ENCODE measurements at places on chromosomes 5 and 9.

- ATAC-seq, result no peak
These were observed 7.6 kb downstream of the DCANP1 start for GRCh38 chr5:135439231-135440205.

GRCh38 chr5:8851101-8851500, 694.8 kb downstream of the SEMA5A start:
- no peak for ATAC-seq

- no peak for ATAC-seq
These were observed 19.2 kb downstream of the COL27A1 start for GRCh38 chr9:114174557-114174875.

- no peak for ATAC-seq
These were observed 205.7 kb downstream of the AGTPBP1 start for GRCh38 chr9:85536076-85536475.

- no peak for ATAC-seq
These were observed 9.1 kb upstream of the IRF1 start for GRCh38 chr5:132499440-132500243.

DNA sequence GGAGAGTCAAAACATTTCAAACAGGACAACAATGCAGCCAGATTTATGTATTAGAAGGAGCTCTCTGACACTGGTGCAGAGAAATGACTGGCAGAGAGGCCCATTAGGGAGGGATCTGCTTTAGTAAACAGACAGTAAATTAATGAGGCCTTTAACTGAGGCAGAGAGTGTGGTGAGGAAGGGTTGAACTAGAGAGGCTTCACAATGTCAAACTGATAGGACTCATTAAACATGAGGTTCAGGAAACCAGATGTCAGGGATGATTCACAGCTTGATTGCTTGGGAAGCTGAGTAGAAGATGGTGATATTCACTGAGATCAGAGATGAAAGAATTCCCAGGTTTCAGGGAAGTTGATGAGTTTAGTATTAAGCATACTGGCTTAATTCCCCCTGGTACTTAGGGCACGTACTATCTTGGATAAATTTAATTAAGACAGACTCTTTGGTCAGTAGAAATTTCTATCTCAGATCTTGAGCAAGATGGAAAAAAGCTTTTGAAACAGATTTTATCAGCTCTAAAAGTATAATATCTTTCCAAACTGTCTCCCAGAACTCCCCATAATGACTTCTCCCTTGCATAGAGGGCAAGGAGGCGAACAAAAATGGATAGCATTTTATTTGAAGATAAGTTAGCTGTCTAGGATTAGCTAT, 8.6 kb upstream of the MUSK start:
- no peak for ATAC-seq

GRCh38 chr5:133229931-133230664, 178.3 kb downstream of the HSPA4 start:
- ATAC-seq, result peak; percentile 47

DNA sequence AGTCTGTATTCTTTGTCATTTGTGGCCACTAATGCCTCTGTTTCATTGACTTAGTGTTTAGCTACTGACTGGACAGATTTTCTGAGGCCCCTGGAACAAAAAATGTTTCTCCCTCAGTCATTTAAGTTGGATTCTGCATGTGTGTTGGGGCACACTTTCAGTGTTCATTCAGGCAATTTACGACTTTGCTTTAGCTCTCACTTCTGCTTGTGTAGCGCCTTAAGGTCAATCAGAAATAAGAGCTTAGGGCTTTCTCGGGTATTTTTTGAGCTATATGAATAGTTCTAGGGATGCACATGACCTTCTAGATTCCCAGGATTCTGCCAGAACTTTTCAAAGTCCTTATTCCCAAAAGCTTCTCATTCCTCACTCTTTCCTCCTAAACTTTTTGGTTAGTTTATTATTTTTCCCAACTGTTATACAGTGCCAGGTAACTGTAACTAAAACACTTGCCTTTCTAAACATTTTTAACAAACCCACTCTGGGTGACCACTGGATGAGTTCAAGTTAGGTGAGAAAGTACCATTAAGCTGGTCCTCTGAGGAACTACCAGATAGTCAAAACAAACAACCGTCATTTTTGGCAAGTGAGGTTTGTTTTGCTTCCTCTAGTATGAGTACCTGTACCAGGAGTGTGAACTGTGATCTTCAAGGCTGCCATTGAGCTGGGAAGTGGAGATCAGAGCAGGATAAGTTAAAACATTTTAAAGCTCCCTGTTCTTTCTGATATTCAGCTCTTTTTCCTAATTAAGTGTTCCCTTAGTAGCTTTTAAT, 571.3 kb upstream of the TLE4 start:
- no peak for ATAC-seq

GRCh38 chr5:178304761-178305645, 72.4 kb upstream of the PHYKPL start:
- no peak for ATAC-seq

DNA sequence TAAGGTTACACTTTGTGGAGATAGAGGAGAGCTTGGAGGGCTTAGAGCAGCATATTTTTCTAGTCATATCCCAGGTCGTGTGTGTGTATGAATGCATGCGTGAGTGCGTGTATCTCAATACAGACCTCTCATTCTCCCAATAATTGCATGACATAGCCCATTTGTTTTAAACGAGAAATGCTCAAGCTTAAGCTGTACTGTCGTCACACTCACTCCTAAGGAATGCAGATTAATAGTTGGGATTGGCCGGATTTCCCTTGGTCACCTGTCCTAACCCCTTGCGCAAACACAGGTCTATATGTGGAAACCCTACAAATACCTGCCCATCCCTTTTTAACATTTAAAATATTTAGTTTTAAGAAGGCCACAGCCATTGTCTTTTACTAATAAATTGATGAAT, 165.8 kb downstream of the SEMA5A start:
- no peak for ATAC-seq

DNA sequence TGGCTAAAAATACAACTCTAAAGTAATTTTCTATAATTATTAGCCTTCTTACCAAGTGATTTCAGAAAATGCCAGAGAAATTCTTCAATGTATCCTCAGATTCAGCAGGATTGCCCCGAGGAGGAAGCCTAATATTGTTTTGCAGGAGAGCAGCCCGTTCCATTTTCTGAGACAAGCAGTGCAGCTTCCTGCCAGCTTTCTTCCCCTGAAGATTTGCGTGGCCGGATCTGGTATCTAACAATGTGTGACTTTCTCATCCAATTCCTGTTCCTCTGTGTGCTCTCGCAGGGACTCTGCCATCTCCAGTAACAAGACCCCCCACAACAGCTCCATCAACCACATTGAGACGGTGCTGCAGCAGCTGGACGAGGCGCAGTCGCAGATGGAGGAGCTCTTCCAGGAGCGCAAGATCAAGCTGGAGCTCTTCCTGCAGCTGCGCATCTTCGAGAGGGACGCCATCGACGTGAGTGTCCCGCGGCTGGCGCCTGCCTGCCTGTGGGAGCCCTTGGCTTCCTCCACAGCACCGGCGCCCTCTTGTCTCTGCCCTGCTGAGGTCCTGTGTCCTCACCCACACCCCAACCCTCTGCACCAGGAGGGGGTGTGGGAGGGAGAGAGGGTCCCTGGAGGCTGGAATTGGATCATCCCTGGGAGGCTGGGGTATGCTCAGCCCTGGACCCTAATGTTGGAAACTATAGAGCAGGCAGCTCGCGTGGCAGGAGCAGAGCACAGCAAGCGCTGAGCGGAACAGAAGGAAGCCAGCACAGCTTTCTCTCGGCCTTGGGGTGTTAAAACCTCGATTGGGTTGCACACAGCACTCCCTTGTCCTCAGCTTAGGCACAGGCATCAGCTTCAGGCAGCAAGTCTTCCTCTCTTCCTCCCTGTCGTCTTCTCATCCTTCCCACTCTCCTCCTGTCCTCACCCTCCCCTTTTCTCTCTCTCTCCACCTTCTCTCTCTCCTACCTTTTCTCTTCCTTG, 216.2 kb downstream of the TRIO start:
- ATAC-seq, result no peak

DNA sequence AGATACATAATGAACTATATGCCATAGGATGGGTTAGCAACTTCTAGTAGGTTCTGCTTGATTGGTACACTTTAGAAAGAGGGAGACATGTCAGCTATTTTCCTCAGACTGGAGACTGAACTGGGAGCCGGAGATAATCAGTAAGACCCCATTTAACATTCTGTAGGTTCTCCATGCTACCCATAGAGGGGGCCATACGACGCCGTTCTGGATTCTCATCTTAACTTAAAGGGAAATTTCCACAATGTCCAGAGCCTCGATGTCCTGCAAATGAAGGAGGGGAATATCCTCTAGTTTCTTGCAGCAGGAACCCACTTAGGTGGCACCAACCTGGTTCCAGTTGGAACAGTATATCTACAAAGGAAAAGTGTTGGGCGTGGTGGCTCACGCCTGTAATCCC, 22.3 kb upstream of the NPM1 start:
- no peak for ATAC-seq

DNA sequence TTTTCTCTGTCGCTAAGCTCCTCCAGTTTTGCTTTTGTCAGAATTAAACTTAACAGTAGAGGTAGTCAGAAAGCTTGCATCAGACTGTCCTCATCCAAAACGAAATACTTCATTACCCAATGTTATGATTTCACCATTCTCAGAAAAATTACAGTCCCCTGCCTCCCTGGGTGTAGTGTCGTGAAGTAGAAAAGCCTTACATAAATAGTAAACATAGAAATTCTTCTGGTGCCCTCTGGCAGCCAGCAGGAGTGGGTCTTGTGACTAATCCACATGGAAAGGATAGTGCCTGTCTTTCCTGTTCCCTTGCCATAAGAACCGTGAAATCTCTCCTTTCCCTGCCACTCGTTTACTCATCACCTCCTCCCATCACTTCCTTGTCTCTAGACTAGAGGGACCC, 230.6 kb downstream of the GNA14 start:
- ATAC-seq, result no peak

DNA sequence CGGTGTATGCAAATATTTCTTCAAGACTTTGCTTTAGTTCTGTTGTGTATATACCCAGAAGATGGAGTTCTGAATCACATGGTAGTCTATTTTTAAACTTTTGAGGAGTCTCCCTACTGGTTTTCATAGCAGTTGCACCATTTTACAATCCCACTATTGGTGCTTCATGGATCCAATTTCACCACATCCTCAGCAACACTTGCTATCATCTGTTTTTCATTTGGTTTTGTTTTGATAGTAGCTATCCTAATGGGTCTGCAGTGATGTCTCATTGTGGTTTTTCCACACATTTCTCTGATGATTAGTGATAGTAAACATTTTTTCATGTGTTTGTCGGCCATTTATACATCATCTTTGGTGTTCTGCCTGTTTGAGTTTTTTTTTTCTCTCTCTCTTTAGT, 1339.3 kb downstream of the EFNA5 start:
- ATAC-seq, result no peak

- peak; percentile 47 for ATAC-seq
These were observed 44.9 kb upstream of the MTMR12 start for GRCh38 chr5:32357658-32358057.

DNA sequence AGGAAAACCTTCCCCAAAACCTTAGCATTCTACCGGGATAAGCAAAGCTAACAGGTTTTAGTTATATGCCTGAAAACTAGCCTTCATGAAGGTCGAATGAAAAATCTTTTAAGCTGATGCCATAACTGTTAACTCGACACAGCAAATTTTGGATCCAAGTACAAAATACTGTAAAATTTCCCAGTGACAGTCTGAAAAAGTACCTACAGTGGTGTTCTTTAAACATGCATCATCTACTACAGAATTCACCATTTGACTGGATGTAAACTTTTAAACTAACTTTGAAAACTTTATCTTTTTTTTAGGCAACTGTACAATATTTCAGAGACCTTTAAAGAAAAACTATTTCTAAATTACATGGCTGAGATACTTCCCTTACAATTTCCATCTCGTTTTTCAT, 791 bp downstream of the RAPGEF6 start:
- ATAC-seq, result no peak

DNA sequence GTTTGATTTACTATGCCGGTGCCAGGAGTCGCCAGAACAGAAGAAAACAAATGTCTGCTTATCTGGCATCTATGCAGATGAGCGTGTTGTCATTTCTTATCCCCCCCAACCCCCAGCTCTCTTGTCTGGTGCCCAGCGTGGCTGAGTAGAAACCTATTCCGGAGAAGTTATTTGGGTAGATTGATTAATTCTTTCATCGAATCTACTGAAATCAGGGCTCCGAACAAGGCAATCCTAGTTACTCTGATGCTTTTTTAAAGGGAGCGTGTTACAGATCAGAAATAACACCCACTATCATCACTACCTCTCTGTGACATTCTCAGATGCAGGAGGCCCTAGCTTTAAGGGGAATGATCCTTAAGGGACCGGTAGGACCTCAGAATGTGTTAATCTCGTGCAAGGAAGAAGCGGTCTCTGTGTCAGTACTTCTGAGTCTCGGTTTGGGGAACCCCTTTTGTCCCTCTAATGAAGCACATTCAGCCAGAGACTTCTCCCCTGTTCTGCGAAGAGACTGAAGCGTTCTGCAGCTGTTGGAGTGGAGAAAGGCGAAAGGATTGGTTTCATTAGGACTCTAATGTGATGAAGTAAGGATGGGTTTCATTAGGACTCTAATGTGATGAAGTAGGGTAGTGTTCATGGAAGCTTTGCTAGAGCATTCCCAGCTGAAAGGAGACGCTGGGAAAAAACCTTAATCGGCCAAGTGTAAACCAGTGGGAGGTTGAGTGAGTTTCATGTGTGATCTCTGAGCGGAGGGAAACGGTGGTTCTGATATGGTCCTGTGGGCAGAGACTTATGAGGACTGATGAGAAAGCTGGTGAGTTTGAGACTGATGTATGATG, 1.5 kb downstream of the PIP5K1B start:
- ATAC-seq, result no peak

DNA sequence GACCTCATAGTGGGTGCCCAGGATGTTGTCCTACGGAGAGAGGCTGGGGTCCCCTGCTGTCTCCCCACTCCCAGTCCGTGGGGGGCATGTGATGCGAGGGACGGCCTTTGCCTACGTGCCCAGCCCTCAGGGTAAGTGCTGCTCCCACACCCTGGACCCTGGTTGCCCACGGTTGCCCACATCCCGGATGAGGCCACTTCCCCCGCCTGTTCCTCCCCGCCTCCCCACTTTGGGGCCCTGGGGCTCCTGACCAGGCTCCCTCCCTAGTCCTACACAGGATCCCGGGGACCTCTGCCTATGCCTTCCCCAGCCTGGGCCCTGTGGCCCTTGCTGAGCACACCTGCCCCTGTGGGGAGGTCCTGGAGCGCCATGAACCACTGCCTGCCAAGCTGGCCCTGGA, 1.5 kb downstream of the SLC34A1 start:
- no peak for ATAC-seq

DNA sequence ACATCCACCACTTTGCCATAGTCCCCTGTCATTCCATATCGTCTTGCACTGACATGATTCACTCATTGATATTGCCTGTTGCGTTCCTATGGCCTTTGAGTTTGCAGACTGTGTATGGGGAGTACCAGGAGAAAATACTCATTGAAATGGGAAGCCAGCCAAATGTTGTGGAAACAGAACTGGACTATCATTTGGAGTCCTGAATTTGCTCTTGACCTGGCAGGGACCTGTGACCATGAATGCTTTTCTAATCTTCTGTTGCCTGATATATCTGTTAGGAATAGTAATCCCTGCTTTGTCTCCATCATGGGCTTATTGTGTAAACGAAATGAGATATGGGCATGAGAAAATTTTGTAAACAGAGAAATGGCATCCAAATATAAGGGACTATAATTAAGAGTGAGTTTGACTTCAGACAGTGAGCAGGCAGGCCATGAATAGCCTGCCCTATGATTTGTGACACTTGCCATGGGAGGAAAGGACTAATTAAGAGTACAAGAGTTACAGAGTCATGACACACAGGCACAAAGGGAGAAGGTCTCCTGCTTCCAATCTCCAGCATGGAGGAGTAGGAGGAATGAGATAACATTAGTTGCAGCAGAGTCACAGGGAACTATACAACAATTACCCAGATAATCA, 572.9 kb upstream of the SGCD start:
- ATAC-seq, result no peak

- no peak for ATAC-seq
These were observed 37.4 kb downstream of the IL7R start for GRCh38 chr5:35894131-35894530.

Data from activated T-helper 17 cell treated with anti-CD3 and anti-CD28 coated beads, Interleukin-2, amount 50 U/mL, for 72 hours (primary cell).